ENCODE measurements at places on chromosomes 7 and 10. TPM values are rescaled to one million over a fixed set of nuclear protein-coding genes. Genes with fewer than 3 reads are reported as not detected.

- DNase-seq, result no peak
These were observed 184.7 kb upstream of the PCDH15 start for GRCh38 chr10:54985732-54986131.

GRCh38 chr7:157851501-157852067 is 514.8 kb downstream of the DNAJB6 start:
- DNase-seq, result no peak

- DNase-seq, result no peak
These were observed 21.5 kb downstream of the C10orf53 start for GRCh38 chr10:49700997-49701396.

DNA sequence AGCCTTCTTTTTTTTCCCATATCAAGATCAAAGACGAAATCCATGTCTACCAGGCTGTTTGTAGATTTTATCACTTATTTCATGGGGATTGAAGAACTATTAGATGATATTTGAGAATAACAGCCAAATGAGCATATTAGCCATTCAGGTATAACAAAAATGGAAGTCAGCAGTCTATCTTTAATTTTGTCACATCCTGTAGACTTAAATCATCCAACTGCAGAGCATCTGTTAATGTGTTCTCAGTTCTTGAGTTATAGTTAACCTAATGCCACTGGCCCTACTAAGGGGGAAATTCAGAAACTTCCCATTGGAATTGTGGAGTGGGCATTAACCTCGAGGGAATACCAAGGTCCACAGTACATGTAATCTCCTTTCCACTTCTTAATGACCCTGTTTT is 380.1 kb downstream of the CNTNAP2 start:
- DNase-seq, result no peak

DNA sequence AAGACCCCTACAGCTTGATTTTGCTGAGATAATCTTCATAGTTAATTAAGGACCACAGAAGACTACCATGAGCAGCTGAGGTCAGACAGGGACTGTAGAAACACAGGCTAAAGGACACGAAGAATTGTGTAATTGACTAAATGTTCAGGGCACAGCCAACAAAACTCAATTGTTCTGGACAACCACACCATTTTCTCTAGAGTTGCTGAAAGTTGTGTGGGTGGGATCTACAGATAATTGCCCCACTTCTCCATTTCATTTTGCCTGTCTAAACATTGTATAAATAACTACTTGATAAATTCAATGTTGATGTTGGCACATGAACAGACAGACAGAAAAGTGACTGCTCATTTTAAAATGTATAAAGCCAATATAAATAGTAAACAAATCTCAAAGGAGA is 39.0 kb upstream of the SLC16A12 start:
- no peak for DNase-seq

- no peak for DNase-seq
These were observed 1086.6 kb upstream of the SORCS1 start for GRCh38 chr10:108250936-108251620.

GRCh38 chr10:133401981-133402725 is 8.2 kb downstream of the MTG1 start:
- DNase-seq, result no peak

DNA sequence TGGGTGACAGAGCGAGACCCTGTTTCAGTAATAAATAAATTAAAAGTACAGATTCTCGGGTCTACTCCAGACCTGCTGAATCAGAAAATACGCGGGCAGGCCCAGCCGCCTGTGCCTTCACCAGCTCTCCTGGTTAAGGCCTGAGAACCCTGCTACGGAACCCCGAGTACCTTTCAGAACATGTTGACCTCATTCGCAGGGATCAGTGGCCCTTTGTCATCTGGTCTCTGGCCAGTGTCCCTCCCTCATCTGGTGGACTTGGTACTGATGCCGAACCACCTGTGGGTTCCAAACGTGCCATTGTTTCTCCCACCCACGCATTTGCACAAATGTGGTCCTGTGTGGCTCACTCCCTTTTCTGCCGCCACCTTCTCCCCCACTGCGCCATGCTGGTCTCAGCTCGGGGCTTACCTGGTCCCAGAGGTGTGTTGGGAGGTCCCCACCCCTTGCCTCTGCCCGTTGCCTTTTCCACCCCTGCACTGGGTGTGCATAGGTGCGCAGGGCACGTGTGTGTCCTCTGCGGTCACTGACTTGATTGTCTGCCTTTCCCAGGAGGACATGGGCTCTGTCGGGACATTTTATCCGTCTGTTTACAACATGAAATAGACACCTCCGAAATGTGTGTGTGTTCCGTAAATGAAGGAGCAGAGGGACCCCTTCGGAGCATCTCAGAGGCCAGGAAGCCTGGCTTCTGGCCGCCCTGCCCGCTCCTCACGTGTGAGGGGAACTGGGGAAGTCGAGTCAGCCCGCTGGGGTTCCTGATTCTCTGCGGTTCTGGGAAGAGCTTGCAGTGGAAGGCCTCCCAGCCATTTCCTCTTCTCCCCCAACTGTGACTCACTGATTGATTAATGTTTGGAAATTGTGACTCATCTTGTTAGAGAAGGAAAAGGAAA is 135.2 kb downstream of the CUX1 start:
- DNase-seq, result peak; percentile 41

- no peak for DNase-seq
These were observed 591.0 kb upstream of the PFKP start for GRCh38 chr10:2476218-2476811.

DNA sequence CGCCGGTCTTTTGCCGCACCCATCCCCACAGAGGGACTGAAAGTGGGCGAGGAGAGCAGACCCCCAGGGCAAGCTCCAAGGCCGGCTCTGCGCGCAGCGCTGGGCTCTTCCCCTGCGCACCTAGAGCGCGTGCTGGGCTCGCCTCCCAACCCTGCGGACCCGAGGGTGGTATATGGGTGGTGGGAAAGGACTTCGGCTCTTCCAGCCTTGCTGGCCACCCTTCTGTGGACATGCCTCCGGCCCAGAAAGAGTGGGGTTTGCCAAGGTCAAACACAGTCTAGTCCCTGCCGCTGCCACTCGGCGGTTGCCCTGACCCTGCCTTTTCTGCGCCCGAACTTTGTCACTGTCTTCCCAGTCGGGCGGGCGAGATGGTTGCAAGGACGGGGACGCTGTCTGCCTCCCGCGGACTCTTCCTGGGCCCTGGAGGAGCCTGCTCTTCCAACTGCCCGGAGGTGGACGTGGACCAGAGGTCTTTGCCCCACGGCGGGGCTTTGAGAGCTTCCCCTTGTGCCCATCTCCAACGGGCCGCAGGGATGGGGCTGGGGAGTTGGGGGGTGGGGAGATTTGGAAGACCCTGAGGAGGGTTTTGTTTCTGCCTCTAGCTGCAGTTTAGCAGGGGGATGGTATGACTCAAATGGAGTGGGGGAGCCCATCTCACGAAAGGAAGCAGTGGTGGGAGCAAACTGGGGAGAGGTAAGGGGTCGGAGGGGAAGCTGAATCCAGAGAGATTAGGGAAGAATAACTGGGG is 1.5 kb downstream of the ADCY1 start:
- no peak for DNase-seq

- DNase-seq, result no peak
These were observed 153.9 kb downstream of the BMPER start for GRCh38 chr7:34059136-34059828.

- DNase-seq, result peak; percentile 54
These were observed 30.2 kb upstream of the ABI1 start for GRCh38 chr10:26890956-26891355.

DNA sequence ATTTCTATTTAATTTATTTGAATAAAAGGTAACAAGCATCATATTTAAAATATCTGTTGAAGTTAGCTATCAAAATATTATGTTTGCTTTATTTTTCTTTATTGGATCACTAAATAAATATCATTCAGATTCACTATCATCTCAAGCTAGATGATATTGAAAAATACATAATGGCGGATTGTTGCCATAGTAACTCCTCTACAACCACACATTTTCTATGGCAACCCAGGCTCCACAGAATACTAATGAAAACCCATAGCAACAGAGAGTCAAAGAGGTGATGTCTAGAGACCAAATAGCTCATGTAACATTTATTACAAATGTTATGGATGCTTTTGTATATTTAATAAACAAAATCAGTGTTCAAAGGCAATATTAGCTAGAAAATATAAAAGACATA is 148.9 kb upstream of the CDK1 start:
- DNase-seq, result no peak

GRCh38 chr10:61325223-61325960 is 127.8 kb downstream of the TMEM26 start:
- DNase-seq, result no peak

DNA sequence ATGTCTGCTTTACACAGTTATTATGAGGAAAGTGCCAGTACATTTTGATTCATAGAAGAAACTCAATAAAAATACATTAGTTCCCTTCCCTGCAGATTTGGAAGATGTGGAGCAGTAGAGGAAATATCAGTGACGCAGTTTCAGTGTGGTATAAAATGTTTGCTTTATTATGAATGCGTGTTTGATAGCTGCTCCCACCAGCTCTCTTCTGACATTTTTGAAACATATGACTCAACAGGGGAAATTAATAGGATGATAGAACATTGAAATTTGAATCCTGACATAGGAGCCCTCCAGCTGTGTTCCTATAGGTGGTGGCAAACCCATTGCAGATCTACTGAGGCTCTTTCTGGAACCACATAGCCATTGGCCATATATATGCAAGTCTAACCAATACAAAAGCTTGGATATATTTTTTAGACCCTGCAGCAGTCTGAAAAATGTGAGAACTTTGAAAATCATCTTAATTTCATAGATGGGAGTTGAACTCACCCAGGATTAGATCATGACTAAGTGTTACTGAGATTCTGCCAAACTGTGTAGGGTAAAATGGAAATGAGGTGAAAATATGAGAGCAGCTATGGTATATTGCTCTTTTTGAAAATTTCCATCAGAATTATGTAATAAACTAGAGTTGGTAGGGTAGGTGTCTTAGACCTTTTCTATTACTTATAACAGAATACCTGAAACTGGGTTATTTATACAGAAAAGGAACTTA is 47.8 kb downstream of the BZW2 start:
- DNase-seq, result no peak

GRCh38 chr7:104625956-104626355 is 297.6 kb downstream of the LHFPL3 start:
- DNase-seq, result no peak

GRCh38 chr7:75854233-75854632 is 24.6 kb upstream of the RHBDD2 start:
- no peak for DNase-seq

DNA sequence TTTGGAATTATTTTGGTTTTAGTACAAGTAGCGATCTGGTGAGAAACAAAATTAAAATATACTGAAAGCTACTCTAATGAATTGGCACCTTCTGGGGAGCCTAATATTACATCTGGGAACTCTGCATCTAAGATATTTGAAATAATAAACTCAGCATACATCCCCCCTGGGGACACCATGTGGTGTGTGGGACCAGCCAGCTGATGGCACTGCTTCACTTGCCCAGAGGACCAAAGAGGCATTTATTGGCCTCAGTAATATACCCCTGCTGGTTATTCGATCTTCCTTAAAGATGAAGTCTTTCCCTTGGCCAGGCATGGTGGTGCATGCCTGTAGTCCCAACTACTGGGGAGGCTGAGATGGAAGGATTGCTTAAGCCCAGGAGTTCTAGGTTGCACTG is 195.1 kb upstream of the AUTS2 start:
- no peak for DNase-seq

- DNase-seq, result no peak
These were observed 30.1 kb downstream of the KCNH2 start for GRCh38 chr7:150947761-150948651.

GRCh38 chr7:111516612-111517011 is 45.7 kb downstream of the IMMP2L start:
- peak; percentile 41 for DNase-seq

DNA sequence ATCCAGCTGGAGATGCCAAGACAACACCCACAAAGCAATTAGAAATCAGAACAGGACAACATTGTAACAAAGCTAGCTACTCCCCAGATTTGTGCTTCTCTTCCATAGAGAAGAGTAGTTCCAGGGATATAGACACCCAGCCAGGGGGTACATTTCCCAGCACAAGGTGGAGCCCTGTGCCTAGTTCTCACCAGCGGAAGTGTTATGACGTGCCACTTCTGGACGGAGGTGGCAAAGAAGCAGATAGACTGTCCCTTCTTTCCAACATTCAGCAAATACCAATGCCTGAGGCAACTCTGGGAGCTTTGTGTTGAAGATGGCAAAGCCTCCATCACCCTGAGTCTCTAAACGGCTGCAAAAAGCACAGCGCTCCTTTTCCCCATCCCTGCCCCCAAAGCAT is 23.4 kb upstream of the GSAP start:
- DNase-seq, result peak; percentile 60

DNA sequence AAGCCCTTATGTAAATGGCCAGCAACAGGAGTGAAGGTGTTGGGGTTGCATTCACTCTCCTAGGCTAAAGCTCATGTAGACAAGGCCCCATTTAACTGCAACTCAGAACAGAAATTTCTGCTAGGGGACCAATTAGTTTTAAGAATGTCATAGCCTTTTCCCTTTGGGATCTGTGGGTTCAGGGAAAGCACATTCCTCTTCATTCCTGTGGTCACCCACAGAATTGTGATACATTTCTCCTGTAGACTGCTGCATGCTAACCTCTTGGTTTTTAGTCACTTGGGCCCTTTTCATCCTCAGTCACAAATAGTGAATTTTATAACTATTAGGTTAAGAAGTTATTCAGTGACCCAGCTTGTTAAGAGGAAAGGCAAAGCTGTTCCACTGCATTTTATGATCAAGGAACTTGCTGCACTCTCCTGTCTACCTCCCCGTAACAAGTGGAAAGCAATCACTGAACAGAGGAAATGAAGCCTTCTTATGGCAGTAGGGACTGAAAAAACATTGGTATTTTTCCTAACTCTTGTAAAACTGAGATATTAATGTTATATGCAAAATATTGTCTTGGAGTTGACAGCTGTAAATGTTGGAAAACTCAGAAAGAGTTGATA is 124.9 kb downstream of the SND1 start:
- no peak for DNase-seq

GRCh38 chr7:143248761-143249354 is 14.4 kb upstream of the GSTK1 start:
- DNase-seq, result peak; percentile 46

TMEM120A gene
- total RNA-seq, result 30.8 TPM

TSC22D4 gene
- total RNA-seq, result 24.4 TPM

PDE6C gene
- total RNA-seq, result not detected

SFTPA1 gene
- not detected for total RNA-seq

TMEM236 gene
- total RNA-seq, result 0.51 TPM

CFAP70 gene
- 1.9 TPM for total RNA-seq

RBM20 gene
- total RNA-seq, result not detected
